Caudate nucleus (tissue), 63 donors: ENCODE measurements at places on chromosomes 6 and 20.

DNA sequence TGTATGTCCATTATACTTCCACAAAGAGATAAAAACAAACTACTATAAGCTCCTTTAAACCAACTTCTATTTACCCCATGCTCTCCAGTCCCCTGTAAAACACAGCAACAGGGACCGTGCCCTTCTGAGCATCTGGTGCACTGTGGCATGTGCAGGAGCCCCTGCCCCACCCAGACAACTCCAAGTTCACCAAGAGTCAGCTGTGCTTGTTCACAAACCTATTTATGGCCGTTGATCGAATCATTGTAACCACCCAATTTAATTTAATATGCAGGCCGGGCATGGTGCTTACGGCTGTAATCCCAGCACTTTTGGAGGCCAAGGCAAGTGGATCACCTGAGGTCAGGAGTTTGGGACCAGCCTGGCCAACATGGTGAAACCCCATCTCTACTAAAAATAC lies 13.7 kb upstream of the BLCAP start:
- DNase-seq = no peak

- no peak for DNase-seq
Measured at GRCh38 chr6:68637071-68637470, 2.0 kb downstream of the ADGRB3 start.

GRCh38 chr6:16092140-16092539 lies 36.7 kb upstream of the MYLIP start:
- DNase-seq = no peak

GRCh38 chr6:15522026-15522425 lies 140.8 kb downstream of the DTNBP1 start:
- no peak for DNase-seq

- no peak for DNase-seq
Measured at GRCh38 chr6:14705841-14706377, 540.0 kb upstream of the JARID2 start.

DNA sequence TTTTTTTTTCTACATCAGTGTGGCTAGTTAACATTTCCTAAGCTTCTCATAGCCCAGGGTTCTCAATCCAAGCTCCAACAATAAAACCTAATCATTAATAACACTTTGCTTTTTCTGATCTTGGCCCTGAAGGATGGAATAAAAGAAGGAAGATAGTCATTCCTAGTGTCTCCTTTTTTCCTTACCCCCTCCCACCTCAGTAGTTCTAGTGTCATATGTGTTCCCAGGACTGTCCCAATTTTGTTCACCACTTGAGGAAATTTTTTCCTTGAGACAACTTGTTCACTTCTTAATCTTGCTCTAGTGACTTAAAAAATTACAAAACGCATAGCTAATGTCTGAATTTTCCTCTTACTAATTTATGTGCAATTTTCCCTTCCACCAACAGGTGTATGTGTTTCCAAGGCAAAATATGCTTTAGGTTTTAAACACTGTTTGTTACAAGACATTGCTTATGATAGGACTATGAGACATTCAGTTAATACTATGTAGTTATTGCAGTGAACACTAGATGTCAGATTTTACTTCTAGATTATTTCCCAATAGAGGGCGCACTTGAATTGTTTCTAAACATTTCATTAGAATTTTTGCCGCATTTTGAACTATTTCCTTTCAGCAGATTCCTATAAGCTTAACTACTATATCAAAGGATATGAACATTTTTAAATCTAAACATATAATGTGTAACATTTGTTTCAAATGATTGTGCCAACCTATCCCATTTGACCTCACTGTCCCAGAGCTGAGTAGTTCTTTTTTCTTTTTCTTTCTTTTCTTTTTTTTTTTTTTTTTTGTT lies 18.5 kb upstream of the C6orf141 start:
- DNase-seq = no peak

DNA sequence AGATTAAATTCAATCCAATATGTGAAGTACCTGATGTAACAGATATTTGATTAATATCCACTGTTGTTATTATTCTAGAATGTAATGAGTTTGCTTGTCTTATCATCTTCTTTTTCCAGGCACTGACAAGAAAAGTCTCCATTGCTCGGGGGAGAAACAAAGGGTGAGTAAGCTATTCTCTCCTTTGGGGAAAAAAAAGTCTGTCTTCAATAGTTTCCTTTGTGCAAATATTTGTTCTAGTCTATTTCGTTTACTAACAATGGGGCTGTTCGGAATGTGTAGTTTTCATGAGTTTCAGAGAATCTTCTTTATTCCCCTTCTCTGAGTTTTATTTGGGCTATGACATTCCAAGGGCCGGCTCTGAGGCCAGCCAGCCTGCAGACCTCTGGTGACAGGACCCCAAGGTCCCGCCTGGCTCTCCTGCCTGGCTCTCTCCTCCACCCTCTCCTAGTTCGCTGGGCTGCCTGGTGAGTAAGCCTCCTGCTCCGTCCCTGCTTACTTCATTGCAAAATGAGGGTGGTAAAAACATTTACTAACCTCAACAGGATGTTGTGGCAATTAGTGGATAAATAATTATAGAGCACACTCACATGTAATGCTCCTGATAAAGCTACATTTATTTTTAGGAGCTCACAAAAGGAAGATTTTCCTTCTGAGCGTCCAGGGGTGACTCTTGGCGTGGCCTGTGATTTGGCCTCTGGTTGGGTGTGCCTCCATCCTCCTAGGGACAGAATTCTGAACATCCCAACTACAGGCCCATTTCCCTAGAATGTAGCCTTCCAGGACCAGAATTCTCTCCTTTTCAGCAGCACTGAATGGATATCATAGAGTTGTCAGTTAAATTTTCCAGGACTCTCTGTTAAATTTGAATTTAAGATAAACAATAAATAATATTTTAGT lies 43.1 kb upstream of the SNX9 start:
- DNase-seq = no peak

DNA sequence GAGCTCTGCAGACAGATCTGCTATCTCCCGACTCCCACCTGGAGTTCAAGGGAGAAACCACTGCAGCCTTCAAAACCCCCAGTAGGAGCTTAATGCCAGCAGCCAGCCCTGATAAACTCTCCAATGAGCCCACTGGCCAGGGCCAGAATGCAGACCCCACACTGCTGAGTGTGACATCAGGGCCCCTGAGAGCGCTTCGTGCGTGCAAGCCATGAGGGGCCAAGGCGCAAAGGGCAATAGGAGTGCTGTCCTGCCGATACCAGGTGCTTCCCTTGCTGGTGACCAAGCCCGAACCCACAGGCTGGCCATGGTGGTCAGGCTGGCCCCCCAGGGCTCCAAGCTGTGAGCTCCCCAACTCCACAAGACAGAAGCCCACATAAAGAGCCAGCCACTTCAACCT lies 33.2 kb upstream of the CST7 start:
- no peak for DNase-seq

GRCh38 chr6:654136-654535 lies 2.8 kb downstream of the HUS1B start:
- no peak for DNase-seq

DNA sequence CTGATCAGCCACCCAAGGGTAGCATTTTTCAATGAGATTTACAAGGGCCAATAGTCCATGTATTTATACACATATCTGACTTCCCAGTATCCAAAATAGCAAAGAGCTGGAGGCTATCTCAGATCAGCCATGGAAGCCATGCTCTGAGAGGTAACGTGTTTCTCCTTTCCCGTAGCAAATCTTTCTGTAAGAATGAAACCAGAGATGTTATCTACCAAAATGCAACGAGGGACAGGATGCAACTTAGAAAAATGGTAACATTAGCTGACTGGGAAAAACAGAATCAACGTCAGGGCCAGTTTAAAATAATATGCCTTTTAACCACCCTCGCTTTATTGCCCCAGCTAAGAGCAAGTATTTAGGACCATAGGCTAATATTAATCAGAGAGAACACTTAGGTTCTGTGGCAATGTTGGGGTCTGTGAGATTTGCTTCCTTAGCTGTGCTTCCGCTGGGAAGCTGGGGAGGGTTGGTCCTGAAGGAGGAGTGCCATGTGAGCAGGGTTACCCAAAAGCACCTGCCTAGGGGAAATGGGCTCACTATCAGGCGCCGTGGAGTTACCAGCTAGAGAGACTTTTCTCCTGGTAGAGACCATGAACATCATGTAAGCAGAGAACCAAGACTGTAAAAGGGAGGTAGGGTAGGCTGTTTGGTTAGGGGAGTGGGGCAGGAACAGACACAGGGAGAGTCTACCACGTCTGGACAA lies 1.2 kb downstream of the ZNF831 start:
- DNase-seq = no peak

GRCh38 chr6:64696053-64696452 lies 1011.0 kb downstream of the EYS start:
- DNase-seq = no peak

DNA sequence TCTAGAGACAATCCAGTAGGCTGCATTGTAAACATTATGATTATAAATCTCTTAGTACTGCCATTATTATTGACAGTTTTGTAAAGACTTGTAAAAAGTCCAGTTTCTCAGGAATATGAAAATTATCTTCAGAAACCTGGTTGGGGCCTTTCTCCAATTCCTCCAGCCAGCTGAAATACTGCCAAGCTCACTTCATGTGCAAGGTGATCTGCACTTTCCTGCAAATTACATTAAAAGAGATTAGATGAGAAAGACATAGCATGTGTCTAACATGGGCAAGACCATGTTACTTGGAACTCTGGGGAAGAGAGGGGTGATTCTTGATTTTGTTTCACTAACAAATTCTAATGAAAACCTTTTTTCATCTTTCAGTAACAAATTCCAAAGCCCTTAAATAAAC lies 24.0 kb downstream of the PGM3 start:
- DNase-seq = no peak

GRCh38 chr20:36236786-36237121 lies 476 bp downstream of the AAR2 start:
- no peak for DNase-seq

DNA sequence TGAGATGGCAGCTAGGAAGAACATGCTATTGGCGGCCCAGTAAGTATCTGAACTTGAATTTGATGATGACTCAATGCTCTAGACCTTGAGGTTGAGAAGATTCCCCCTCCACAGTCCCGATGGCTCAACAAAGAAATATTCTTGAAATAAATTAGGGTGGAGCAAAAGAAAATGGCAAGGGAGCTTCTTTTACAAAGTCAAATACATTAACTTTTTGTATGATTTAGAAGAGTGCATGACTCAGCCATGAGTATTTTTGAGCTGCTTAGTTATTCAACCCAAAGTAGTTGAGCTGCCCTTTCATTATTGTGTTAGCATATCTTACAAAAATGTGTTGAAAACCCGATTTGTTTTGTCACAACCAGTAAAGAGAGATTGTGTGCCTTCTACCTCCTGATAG lies 7.6 kb downstream of the TFAP2C start:
- no peak for DNase-seq

DNA sequence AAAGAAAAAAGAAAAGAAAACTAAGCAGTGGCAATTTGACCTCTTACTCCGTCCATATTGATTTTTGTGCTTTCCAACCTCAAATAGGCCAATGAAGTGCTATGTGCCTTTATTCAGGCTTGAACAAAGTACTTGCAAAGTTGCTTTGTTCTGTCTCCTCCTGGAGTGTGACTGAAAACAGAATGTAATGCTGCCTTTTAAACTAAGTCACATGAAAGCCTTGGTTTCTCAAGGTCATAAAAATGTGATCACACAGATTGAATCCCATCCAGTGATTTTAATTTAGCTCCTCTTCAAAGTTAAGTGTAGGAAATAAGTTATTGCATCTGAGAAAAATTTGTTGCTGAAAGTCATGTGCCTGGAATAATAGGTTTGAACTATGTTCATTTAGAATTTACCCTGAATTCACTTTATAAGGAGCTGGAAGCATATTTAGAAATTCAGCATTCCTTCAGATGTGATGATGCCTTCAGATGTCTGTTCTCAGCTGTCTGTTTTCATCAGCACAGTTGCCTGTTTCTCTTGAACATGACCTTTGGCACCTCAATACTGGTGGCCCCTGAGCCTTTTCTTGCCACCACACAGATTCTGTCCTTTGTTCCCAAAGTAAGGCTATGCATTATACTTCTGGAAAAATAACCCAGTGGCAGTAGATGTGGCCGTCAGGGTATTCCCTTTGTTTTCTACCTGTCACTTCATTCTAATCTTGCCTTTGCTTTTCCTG lies 48.8 kb downstream of the KIZ start:
- no peak for DNase-seq

GRCh38 chr20:49518576-49518975 lies 36.1 kb upstream of the KCNB1 start:
- no peak for DNase-seq

- DNase-seq = no peak
Measured at GRCh38 chr20:408843-409696, 971 bp downstream of the RBCK1 start.
